ENCODE measurements at places on chromosomes 4 and X.

DNA sequence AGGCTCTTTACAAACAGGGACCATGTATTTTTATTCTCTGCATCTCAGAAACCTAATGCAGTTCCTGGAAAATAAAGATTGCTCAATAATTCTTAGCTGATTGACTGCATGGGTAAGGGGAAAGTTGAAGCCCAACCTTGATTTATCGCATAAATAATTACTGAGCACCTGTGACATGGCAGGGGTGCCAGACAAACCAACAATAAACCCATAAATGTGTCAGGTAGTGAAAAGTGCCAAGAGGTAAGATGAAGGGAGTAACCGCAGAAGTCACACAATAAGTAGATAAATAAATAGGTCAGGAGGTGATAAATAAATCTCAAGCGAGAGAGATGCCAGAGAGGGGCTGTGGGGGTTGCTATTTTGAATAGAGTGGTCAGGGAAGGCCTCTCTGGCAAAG is 20.1 kb upstream of the AP1S2 start:
- DNase-seq: no peak

DNA sequence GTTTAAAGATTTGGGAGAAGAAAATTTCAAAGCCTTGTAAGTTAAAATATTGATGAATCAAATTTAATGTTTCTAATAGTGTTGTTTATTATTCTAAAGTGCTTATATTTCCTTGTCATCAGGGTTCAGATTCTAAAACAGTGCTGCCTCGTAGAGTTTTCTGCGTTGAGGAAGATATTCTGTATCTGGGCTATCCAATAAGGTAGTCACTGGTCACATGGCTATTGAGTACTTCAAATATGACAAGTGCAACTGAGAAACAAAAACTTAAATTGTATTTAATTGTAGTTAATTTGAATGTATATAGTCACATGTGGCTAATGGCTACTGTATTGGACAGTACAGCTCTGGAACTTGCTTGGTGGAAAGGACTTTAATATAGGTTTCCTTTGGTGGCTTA is 1.1 kb downstream of the ALB start:
- DNase-seq: no peak

- no peak for DNase-seq
Observed at GRCh38 chrX:9700555-9700954, 65.1 kb downstream of the GPR143 start.

GRCh38 chr4:113365377-113365776 is 315.9 kb downstream of the ANK2 start:
- DNase-seq: no peak

GRCh38 chr4:3316146-3316545 is 23.3 kb downstream of the RGS12 start:
- peak; percentile 53 for DNase-seq

DNA sequence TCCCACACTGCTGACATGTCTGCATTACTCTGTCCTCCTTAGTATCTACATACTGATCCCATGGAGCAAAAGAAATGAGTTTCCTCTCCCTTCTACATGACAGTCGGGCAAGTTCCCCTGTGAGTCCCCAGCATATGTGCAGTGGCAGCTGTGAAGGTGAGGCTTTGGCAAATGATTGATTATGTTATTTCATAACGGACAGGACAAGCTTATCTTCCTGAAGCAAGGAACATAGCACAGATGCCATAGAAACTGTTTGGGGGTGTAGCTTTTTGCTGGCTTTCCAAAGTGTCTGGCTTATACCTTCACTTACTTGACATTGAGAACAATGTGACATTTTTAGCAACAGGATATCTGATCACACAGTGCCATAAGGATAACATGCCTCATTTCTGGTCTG is 136.8 kb upstream of the PDLIM3 start:
- no peak for DNase-seq

DNA sequence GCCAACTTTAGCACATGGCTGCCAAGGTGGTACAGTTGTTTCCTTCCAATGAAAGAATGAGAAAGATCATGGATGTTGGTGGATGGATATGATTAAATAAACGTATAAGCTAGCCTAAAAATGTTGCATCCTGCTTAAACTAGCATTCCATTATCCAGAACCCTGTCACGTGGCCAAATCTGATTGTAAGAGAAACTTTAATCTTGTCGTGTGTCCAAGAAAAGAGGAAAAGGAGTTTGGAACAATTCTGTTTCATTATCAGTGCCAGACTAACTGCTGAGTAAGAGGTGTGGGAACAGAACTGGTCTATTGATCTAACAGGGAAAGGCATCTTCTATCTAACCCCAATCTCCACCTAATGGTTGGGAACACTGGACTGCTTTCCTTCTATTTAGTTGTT is 325.2 kb upstream of the BMP3 start:
- DNase-seq: no peak

DNA sequence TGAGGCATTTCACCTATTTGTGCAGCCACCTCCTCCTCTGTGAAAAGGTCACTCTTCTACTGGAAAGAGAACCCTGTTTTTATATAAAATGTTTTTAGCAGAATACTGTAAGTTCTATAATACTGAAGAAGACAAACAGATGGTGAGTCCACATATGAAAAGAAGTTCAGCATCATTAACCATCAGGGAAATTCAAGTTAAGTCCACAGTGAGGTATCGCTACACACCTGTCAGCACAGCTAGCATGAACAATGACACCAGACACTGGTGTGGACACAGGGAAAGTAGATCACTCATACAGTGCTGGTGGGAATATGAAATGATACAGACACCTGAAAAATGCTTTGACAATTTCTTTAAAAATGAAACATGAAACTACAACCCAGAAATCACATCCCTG is 133.0 kb downstream of the MAD2L1 start:
- DNase-seq: no peak

- DNase-seq: peak; percentile 61
Observed at GRCh38 chrX:9370893-9371292, 94.0 kb upstream of the TBL1X start.

DNA sequence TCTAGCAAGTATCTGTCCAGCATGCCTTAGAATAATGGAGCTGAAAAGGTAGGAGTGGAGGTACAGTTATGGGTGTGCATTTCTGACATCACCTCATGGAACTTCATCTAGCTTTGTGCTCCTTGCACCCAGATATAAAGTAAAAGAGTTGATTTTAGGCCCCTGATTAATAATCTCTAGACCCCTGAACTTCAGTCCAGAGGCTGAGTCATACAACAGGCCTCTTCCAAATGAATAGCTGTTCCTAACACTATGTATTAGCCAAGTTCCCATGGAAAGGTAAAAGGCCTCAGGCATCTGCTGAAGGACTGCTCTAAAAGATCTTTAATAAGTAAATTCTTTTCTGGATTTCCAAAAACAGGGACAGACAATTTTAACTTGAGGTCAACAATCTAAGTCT is 16.2 kb downstream of the TBC1D9 start:
- DNase-seq: no peak

DNA sequence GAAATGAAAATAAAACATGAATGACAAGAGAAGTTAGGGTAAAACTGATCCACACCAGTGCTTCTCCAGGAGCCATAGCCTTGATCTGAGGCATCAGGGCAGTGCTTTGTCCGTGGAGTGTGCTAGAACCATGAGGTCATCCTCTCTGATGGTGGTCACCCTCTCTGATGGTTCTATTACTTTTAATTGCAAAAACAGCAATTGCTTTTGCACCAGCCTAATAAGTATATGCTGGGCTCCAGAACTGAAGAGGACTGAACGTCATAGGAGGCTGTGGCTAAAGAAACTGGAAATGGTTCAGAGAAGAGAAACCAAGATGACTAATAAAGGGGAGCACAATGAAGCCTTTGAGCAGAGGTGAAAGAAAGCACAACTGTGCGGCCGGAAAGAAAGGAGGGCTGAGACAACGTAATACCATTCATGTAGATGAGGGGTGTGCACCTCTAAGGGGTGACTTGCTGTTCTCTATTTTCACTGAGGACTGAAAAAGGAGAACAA is 17.0 kb upstream of the TMEM154 start:
- no peak for DNase-seq

DNA sequence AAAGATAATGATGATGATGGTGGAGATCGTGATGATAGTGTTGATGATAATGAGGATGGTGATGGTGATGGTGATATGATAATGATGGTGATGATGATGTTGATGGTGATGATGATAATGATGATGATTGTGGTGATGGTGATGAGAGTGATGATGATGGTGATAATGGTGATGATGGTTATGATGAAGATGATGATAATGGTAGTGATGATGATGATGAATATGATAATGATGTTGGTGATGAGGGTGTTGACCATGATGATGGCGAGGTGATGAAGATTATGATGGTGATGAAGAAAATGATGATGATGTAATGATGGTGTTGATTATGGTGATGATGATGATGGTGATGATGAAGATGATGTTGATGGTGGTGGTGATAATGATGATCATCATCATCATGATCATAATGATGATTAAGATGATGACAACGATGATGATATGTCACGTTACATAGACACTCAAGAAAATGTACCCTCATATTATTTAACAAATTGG is 1106.4 kb downstream of the NLGN4X start:
- no peak for DNase-seq

DNA sequence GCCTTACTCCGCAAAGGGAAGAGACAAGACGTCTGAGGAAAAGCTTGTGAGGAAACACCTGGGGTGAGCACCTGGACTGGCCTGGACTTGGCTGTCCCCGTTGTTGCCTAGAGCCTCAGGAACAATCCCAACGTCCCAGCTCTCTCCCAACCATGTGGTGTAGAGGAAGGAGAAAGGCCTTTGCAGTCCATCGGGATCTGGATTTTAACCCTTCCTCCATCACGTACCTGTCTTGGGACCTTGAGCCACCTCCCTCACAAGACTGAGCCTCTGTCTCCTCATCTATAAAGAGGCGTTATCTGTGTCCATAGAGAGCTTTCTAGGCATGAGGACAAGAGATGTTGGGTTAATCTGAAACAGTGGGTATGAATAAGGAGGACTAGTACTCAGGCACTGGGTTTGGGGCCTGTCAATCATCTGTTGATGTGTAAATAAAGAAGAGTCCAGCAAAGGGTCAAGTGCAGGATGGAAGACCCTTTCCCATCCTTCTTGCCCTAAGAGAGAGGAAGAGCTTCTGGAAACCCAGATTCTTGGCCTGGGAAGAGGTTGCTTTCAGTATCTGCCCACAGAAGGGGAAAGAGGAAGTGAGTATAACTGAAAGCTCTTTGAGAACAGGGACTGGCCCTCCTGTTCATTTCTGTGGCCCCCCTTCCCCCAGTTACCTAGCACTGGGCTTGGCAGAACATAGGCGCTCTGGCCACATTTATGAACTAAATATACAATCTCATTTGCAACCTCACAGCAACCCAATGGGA is 137.1 kb downstream of the PJA1 start:
- no peak for DNase-seq

- DNase-seq: no peak
Observed at GRCh38 chr4:184593461-184593860, 55.8 kb downstream of the CASP3 start.

- DNase-seq: no peak
Observed at GRCh38 chr4:183240581-183241321, 79.3 kb downstream of the CLDN22 start.

DNA sequence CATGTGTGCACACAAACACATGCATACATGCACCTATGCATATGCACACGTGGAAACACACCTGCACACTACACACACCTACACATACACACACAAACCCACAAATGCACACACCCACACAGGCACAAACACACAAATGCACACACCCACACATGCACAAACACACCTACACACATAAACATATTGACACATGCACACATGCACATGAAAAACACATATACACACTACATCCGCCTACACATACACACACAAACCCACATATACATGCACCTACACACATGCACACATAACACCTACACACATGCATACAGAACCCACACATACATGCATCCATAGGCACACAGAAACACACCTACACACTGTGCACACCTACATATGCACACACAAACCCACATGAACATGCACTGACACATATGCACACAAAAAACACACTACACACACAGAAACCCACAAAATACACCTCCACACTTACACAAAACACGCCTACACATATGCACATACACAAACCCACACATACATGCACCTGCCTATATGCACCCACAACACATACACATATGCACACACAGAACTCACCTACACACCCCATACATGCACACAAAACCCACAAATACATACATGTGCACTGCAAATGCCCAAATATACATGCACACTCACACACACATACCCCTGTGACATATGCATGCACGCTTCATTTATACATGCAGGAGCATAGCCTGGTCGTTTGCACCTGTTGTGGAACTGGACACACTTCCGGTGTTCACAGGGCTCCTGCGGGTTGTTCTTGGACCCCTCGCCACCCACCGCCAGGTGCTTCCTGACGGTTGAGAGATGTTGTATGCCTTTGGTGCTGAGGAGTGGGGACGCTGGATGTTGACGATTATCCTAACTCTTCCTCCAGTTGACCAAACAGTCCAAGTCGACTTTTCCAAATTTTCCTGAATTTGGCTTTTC is 22.1 kb downstream of the CD99 start:
- DNase-seq: no peak

DNA sequence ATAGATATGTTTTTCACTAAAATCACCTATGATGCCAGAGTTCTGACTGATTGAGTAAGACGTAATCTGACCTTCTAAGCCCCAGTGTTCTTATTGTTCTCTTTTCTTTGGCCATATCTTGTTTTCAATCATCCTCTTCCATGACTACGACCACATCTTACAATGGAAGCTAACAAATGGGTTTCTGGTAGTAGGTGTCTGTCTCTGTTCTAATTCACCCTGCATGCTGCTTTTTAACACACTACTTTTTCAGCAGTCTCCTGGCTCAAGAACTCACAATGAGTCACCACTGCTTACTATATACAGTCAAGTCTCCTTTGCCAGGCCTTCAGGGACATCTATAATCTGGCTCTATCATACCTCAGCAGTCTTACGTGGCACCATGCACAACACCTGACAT is 146.1 kb downstream of the NEXMIF start:
- no peak for DNase-seq

GRCh38 chrX:40871385-40872082 is 136.2 kb upstream of the MED14 start:
- DNase-seq: no peak

- DNase-seq: peak; percentile 97
Observed at GRCh38 chrX:154547245-154548027, at the start of gene IKBKG. TSS of gene IKBKG (plus strand) at chrX:154547620. CDS start at chrX:154552003, 4,383 bp downstream.

DNA sequence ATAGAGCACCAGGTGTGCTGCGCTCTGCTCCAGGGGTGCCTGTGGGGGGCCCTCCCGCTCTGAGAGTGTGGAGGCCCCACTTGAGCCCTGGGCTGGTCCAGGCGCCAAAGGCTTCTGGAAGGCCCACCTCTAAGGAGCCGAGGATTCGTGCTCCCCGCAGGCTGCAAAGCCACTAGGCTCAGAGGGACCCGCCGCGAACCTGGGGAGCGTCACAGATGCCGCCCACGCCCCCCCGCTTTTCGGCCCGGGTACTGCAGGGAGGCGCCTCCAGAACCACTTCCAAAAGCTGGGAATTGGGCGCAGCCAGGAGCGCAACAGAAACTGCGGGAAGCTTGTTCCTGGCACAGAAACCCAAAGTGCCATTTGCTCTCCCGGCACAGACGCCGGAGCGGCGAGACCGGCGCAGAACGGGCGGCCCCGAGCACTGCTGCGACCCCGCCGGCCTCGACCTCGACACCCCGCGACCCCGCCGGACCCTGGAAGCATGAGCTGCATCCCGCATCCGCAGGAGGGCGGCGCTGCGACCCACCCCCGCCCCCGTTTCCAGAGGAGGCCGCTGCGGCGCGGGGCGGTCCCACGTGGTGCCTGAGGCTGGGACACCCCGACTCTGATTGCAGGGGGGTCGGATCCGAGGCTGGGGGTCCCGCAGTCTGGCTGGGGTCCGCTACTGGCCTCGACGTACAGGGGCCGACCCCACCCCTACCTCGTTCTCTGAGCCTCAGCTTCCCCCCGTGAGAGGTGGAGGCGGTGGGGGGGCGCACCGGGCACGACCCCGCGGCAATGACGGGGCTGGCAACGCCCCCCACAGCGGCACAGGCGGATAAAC is 30.8 kb downstream of the CPLX1 start:
- DNase-seq: no peak
